Gastroesophageal sphincter (tissue), 4 donors: ENCODE measurements at places on chromosomes 4 and X. TPM values are rescaled to one million over a fixed set of nuclear protein-coding genes. Genes with fewer than 3 reads are reported as not detected.
A peak's percentile ranks its signal among the peaks of the same experiment; 100 is the strongest.

GRCh38 chr4:48543796-48544195 lies 53.7 kb downstream of the ZAR1 start:
- ATAC-seq: no peak

GRCh38 chr4:28014469-28014868 lies 1153.8 kb downstream of the STIM2 start:
- ATAC-seq: no peak

COX7B2 gene
- total RNA-seq: not detected

DNA sequence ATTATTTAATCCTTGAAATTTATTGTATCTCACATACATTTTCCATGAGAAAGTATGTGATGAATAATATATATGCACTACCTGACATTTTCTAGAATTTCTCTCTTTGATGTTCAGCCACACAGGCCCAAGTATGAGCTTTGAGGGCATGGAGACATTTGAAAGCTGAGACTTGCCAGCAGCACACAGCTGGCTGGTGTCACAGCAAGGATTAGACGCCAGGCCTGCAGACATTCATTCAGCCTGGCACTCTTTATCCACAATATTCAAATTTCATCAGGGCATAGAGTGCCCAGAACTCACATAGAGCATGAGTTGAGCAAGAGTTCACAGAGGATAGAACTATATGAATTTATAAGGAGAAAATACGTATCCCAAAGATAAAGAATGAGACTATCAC lies 74.0 kb downstream of the GRIA2 start:
- no peak for ATAC-seq

DNA sequence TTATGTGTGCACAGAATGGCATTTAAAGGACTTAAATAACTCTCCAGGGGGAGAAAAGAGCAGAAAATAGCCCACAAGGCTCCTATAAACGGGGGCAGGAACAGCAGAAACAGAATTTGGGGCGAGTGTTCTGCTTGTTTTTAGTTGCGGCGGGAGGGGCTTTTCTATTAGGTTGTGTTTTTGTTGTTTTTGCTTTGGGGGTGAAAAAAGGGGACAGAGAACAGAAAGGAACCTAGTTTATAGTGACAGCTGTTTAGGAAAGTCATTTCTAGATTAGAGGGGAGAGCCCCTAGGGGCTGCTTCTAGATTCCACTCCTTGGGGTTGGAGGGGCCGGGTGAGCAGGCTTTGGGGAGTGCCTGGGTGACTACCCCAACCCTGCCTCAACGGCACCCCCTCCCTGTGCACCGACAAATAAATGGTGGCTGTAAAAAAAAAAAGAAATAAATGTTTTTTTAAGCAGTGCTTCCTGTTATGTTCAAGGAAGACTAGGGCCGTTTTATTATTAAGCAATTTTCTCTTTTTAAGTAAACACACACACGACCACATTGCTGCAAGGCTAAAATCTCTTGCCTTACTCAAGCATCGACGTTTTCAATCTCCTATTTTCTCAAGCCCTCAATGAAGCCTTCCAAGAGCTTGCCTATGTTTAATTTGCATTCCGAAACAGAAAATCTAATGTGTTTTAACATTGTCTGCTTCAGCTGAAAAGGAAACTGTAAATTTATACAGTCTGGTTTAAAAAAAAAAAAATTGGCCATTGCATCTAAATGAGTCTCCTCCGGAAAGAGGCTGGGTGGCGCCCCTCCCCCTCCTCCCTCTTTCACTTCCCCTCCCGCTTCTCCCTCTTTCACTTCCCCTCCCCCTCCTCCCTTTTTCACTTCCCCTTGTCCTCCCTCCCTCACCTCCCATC lies 123.3 kb upstream of the TBL1X start:
- peak; percentile 23 for ATAC-seq

GRCh38 chr4:81405900-81406401 lies 65.8 kb downstream of the RASGEF1B start:
- ATAC-seq: peak; percentile 75

RLIM gene
- 30.2 TPM for total RNA-seq

PPEF1 gene
- total RNA-seq: 1.3 TPM

- no peak for ATAC-seq
Observed at GRCh38 chr4:25949173-25949748, 35.2 kb downstream of the SMIM20 start.

ARR3 gene
- total RNA-seq: not detected
